ENCODE measurements at places on chromosomes 2 and 18.

- DNase-seq: no peak
These were observed 415.1 kb downstream of the PTPRM start for GRCh38 chr18:7982216-7982615.

GRCh38 chr2:74735564-74735963, 81.5 kb downstream of the SEMA4F start:
- DNase-seq: no peak

DNA sequence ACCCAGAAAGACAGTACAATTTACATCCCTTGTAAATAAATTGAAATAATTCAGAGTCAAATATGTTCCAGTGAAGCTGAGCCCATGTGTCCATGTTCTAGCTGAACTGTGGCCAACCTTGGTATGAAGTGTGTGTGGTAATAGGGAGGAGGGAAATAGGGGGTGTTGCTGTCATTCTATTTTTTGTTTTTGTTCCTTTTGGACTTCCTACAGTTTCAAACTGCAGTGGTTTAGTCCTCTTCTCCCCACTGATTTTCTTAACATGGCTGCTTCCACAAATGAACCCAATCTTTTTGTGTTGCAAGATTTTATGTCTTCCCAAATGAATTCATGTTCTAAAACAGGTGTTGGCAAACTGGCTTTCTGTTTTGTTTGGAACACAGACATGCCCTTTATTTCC, 156.9 kb downstream of the CCBE1 start:
- DNase-seq: no peak

- no peak for DNase-seq
These were observed 297.3 kb downstream of the IKZF2 start for GRCh38 chr2:212854116-212854515.

GRCh38 chr2:143840601-143841000, 679.3 kb downstream of the ZEB2 start:
- no peak for DNase-seq

DNA sequence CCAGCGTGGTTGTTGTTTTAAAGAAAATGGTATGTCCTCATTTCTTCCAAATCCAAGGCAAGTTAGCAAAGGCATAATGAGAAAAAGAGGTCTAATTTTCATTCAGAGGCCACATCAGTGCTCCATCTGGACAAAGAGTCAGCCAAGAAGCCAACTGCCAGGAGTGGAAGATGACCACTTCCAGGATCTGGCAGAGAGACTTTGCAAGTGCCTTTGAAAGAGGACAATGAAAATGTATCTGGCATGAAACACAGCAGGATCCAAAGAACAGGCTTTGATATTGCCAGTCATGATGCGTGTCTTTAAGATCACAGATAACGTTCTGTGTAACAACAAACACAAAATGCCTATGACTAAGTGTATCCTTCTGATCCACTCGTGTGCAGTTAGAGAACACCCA, 82.8 kb downstream of the AFF3 start:
- no peak for DNase-seq

- DNase-seq: peak; percentile 1
These were observed 34.2 kb downstream of the NPAS2 start for GRCh38 chr2:100853909-100854810.

DNA sequence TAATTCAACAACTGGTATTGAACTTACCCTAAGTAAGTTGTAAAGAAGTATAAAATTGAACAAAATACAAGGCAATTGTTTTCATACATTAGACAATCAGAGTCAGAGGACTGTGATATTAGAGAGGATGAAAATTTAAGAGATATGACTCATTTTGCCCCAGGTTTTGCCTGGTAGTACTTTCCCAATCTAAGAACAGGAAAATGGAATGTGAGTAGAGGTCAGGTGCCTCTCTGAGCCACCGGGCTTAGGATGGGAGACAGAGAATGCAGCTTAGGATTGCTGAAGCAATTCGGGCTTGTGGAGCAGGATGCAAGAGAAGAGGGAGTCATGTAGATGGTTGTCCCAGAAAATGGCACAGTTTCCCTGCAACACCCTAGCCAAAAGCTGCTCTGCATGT, 219.7 kb upstream of the CHST9 start:
- no peak for DNase-seq

- no peak for DNase-seq
These were observed 83.9 kb upstream of the REV1 start for GRCh38 chr2:99573634-99574251.

DNA sequence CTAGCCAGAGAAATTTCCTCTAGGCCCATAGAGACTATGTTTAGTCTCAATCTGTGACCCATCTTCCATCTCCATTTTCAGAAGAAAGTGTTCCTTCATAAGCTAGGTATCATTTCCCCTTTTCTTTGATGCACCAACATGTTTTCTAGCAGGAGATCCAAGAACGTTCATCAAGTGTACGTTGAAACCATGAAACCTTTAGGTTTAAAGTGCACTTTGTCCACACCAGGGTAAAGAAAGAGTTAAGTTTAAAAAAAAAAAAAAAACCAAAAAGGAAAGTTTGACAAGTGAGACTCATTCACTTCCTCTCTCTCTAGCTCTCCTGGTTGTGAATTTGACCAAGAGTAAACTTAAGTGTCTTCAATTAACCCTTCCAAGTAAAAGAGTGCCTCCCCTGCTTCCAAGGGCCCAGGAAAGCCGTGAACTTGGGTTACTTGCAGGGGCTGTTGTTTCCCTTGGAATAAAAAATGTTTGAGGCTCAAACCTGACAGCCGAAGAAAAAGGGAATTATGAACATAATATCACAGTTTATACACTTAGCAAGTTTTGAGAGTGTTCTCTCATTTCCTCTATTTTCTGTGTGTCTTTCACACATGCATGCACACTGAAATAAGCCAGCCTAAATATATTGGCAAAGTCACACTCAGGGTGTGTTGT, 56.7 kb downstream of the LBH start:
- no peak for DNase-seq

DNA sequence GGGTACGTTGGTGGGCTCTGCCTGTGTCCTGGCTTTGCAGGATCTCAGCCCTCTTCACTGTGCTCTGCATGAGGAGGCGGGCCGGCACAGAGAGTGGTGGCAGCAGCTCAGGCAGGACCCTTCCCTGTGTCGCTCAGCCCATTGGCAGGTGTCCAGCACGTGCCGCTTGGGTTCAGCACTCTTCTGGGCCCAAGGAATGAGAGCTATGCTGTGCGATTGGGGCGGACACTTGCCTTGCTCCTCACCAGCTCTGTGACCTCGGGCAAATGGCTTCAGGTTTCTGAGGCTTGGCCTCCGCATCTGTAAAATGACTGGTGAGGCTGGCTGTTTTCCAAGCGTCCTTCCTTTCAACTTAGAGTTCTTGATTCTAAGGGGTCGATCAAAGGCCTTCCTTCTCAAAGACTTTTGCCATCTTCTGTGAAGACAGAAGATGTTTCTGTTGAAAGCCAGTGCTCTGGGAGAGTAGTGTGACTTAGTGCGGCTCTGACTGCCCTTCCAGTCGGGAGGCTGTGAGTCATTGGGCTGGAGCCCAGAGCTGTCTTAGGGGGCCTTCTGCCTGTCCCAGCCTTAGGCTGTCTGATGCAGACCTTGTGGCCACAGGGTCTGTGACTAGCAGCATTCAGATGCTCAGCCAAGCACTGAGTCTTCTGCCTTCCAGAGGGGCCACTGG, 35.6 kb downstream of the GLI2 start:
- no peak for DNase-seq

GRCh38 chr2:80329491-80329890, 24.9 kb upstream of the LRRTM1 start:
- no peak for DNase-seq

DNA sequence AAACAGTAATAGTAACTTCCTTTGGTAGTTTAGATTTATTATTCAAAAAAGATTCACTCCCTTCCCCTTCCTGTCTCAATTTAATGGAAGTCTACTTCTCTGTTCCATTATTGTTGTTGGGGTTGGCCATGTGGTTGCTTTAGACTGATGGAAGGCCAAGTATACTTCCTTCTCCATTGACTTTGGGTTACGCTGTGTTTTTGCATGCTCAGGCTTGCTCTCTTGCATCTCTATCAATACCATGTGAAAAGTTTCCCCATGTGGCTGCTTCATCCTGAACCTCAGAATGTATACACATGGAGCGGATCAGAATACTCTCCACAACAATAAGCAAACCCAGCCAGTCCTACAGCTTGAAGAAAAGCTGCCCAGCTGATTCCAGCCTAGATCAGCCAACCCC, 20.3 kb downstream of the CFAP210 start:
- DNase-seq: no peak

DNA sequence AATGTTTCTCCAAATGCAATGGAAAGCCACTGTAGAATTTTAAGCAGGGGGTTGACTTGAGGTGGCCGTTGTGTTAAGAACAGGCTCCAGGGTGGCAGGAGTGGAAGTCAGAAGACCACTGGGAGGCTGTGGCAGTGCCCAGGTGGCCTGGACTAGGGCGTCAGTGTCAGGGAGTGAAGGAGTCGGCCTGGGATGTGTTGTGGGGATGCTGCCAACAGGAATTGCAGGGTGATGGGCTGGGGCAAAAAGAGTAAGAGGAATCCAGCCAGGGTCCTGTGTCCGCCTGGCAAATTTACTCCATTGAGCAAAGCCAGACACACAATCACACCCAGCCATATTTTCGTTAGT, 55.1 kb downstream of the ACAA2 start:
- DNase-seq: no peak

GRCh38 chr2:120939595-120940318, 204.1 kb downstream of the GLI2 start:
- no peak for DNase-seq

DNA sequence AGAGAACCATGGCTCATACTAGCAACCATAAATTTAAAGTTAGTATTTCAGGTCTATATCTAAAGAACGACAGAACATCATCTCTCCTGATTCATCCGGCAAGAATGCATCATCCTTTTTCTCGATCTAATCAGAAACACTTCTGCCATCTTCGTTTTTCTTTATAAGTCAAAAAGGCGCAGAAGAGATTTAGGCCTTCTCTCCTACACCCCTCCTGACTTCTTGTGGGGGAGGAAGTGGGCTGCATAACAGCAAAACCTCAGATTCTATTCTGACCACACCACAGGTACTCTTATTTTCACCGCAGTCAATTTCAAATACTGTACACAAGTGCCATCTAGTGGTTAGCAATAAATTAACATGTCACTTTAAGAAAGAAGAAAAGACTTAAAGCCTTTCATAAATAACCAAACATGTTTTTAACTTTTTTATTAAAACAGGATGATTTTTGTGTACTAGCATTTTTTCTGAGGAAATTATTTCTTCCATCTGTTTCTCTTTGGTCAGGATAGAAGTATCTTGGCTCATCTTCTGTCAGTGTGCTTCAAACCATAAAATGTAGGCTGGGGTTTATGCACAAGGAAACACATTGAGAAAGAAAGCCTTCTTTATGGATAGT, 48.4 kb upstream of the PIK3C3 start:
- peak; percentile 68 for DNase-seq

GRCh38 chr2:218394298-218395089, 5.2 kb upstream of the CTDSP1 start:
- no peak for DNase-seq

GRCh38 chr2:230439590-230439989, 23.6 kb downstream of the SP100 start:
- DNase-seq: peak; percentile 39

DNA sequence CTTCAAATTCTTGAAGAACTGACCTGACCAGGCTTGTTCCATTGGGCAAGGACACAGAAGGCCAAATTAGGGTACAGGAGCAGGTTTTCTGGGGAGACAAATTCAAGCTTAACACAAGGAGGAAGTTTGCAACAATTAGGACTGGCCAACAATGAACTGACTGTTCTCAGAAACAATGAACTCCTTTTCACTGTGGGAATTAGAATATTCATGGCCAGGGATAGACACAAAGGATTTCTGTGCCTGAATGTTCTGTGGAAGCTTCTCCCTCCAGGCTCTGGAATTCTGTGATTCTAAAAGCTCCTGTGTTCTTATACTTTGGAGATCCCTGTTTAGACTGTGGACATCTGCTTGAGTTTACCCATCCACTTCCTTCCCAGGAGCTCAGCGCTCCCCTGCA, 15.2 kb downstream of the SMYD1 start:
- no peak for DNase-seq

- no peak for DNase-seq
These were observed 2.9 kb upstream of the MBP start for GRCh38 chr18:77135339-77136075.

- DNase-seq: no peak
These were observed 26.8 kb downstream of the GLI2 start for GRCh38 chr2:120762341-120763061.

- DNase-seq: no peak
These were observed 1.2 kb downstream of the SERPINB5 start for GRCh38 chr18:63477968-63478367.

GRCh38 chr2:66560683-66561082, 125.8 kb downstream of the MEIS1 start:
- DNase-seq: no peak

GRCh38 chr18:50058731-50059130, 136.2 kb downstream of the MYO5B start:
- no peak for DNase-seq

- DNase-seq: no peak
These were observed 120.5 kb downstream of the CCBE1 start for GRCh38 chr18:59576541-59577385.

DNA sequence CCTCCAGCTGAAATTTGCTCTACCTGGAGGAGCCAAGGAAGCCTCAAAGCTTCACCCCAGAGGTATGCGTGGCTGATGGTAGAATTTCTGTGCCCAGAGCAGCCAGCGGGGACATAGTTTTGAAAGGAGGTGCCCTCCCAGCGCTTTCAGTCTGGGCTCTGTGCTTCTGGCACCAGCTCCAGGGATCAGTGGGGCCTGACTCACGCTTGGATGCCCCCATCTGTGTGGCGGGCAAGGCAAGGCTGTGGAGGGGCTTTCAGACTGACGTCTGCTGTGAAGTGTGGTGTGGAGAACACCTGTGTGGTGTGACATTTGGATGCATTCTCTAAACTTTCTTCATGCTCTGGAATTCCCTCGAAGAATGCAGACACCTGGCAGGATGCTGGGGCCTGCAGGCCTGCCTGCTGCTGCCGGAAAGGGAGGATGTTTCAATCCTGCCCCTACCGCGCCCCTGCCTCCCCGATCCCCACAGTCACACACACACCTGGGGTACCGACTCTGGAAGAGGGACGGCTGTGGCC, 84.1 kb downstream of the CTIF start:
- DNase-seq: no peak

DNA sequence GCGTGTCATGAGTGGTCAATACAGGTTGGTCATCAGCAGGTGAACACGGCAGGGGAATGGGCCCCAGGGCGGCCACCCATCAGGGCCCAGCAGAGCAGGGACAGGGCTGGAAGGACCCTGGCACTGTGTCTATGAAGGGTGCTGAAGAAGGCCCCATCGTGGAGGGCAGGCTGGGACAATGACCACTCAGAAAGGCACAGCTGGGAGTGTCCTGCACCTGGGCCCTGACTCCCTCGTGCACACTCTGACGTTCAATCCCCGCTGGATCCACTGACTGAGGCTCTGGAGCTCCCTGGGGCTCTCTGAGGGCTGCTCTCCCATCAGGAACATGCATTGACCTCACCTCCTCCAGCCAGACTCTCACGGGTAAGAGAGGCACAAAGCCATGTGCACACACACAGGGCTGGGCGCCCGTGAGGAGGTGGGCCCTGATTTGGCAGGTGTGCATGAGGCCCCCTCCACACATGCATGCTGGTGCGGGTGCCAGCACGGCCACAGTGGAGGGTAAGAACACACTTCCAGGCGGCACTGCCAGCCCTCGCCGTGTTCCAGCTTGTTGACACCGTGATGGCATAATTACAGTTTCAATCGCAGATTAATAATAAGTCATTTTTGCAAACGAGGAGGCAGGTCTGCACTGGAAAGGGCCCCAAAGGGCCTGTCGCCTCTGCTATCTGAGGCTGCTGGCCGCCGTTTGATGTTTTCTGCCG, 58.5 kb downstream of the SMAD7 start:
- DNase-seq: no peak

- no peak for DNase-seq
These were observed 29.6 kb downstream of the SERTAD2 start for GRCh38 chr2:64624108-64624610.

- DNase-seq: peak; percentile 12
These were observed 594 bp downstream of the FAM161A start for GRCh38 chr2:61853086-61853846.
